ENCODE measurements at places on chromosomes 6 and 20. TPM values are rescaled to one million over a fixed set of nuclear protein-coding genes. Genes with fewer than 3 reads are reported as not detected.

C6orf132 gene
- 1.3 TPM for total RNA-seq

LRRC73 gene
- total RNA-seq: 1.5 TPM

GPR63 gene
- total RNA-seq: 1.8 TPM

CLVS2 gene
- not detected for total RNA-seq
